ENCODE measurements at places on chromosomes 2 and 18.

DNA sequence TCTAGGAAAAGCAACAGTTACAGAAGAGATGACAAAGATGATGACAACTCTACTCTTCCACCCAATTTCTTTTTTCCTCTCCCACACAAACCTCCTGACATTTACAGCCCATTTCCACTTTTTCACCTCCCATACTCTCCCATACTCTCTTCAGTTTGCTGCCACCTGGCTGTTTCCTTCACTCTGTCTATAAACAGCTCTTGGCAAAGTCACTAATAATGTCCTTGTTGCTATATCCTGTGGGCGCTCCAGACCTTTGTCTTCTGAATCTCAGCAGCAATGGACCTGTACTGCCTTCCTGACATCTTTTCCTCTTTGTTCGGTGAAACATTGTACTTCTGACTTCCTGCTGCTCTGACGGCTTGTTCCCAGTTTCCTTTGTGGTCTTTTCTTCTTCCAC lies 60.7 kb upstream of the CAVIN2 start:
- DNase-seq, result no peak

GRCh38 chr2:216838151-216838550 lies 21.7 kb downstream of the TNP1 start:
- DNase-seq, result no peak

DNA sequence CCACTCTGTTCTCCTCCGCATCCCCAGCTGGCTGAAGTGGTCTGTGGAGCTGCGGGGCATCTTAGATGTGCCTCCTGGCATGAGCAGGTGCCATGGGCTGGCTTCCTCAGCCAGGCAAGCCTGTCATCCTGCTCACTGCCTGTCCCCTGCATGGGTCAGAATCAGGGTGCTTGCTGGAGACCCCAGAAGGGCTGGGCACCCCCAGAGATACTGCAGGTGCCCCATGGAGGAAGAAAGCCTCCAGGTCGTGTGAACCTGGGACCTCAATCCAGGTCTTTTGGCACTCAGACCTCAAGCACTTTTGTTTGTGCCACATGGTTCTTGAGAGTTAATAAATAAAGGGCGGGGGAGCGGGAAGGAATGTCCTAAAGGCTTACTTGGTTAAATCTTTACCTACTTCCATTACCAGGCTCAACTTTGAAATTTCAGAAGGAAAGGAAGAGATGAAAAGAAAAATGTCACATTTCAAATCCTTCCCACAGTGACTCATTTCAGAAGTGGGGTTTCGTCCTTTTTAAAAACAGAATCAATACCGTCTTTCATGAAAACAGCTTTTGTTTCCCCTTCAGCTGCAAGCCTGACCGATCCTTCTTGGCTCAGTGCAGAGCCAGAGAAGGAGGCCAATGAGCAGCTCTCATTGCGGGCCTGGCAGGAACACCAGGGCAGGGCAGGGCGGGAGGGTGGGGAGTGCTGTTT lies 69.9 kb downstream of the RHOB start:
- DNase-seq, result no peak

DNA sequence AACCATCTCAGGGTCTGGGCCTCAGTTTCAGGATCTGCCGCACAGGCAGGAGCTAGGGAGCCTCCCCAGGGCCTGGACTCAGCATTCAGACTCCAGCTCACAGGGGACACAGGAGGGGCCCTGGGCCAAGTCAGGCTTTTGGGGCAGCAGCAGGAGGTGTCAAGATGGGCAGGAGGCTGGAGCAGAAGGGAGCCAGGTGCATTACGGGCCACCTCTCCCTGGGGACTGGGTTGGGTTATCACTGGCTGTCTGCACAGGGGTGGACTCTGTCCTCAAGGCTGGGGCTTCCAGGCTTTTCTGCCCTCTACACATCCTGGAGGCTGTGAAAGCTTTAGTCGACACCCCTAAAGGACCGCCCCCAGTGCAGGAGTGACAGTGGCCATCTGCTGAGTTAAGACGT lies 20.0 kb downstream of the AQP12A start:
- DNase-seq, result peak; percentile 23

DNA sequence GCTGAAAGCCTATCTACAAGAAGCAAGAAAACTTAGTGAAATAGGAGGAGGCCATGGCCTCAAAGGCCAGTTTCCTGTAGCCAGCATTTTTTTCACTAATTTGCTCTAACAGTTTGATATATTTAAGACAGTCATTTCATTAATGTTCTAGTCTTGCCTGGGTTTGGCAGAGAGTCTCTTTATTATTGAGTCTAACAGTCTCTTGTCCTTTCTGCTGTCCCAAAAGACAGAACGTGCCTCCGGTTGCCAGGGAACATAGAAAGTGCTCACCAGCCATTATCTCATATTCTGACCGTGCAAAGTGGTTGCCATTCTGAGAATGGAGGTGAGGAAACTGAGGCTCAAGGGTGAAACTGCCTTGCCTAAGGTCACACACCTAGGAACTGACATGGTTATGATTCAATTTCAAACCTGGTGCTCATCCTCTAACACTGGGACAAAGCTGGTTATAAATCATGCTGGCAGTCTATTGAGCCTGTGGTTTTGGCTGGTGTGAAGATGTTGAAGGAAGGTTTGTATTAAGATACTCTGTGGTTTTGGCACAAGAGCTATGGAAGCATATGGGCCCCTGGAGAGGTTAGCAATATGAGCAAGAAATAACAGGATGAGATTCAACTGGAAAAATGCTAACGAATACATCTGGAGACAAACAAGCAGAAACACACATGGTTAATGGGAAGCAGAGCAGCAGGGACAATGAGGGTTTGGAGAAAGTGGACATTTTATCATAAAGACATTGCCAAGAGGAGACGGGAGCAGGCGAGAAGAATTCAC lies 903.3 kb upstream of the KLHL29 start:
- DNase-seq, result no peak

DNA sequence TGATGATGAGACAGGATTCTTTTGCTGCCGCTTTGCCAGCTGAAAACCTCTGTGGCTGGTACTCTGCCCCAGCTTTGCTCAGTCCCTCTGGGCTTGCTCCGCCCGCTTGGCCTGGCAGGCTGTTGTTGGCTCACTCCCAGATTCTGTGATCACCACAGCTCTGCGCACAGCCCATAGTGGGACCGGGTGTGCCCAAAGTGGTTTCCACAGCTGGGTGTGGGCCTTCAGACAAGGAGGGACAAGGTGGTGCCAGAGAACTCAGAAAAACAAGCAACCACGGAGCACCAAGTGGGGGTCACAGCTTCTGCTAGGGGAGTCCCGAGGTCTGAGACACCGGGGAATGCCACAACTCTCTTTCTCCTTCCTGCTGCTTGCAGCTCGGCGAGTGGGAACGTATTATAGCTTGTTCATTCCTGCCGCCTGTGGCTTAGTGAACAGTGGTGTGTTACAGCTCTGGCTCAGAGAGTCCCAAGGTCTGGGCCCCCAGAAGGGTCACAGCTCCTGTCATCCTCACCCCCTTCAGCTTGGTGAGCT lies 9.2 kb upstream of the KYNU start:
- DNase-seq, result no peak

- no peak for DNase-seq
Measured at GRCh38 chr18:7735626-7736175, 168.6 kb downstream of the PTPRM start.

DNA sequence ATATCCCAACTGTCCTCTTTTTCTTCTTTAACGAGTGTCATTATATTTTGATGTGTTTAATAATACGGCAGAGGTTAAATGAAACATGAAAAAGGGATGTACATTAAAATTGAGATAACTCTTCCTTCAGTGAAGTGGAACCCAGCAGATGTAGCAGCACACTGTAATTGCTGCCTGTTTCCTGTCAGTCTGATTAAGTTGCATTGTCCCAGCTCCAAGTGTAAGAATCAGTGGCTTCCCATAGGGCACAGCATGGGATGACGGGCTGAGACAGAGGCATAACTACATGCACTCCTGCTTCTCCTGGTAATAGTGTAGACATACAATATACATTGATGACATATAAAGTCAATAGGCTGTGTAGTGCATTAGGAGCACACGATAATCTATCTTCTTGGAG lies 175.8 kb upstream of the TCF4 start:
- no peak for DNase-seq
